Neural progenitor cell (in vitro differentiated cells): ENCODE measurements at places on chromosomes 6 and 20. TPM values are rescaled to one million over a fixed set of nuclear protein-coding genes. Genes with fewer than 3 reads are reported as not detected.

The PPP1R11 gene
- total RNA-seq = 22.7 and 28.4 TPM in 2 replicates

The KCNQ2 gene
- total RNA-seq = 39.5 and 106 TPM in 2 replicates

The ERVFRD-1 gene
- not detected in 2 replicates for total RNA-seq

The SUMO4 gene
- total RNA-seq = 0.82 and 2.3 TPM in 2 replicates

The ELOVL2 gene
- total RNA-seq = 5.8 and 9.1 TPM in 2 replicates

The GRIK2 gene
- total RNA-seq = 0.88 and 1.5 TPM in 2 replicates

The FAM217A gene
- not detected in 2 replicates for total RNA-seq

The UBE3D gene
- total RNA-seq = 72.2 and 86.3 TPM in 2 replicates

The ENPP5 gene
- 9.1 and 23.7 TPM in 2 replicates for total RNA-seq

The KCNK16 gene
- not detected in 2 replicates for total RNA-seq

The COL11A2 gene
- 0.49 and 0.99 TPM in 2 replicates for total RNA-seq

The SPATA25 gene
- 0.43 and 0.54 TPM in 2 replicates for total RNA-seq

The STK4 gene
- total RNA-seq = 32.7 and 46.1 TPM in 2 replicates

The RPS6KA2 gene
- 8.2 and 14.3 TPM in 2 replicates for total RNA-seq
